H4 (cell line): ENCODE measurements at places on chromosomes 3 and 15.

- no peak for DNase-seq
These were observed 13.3 kb downstream of the STAC start for GRCh38 chr3:36393563-36393962.

- DNase-seq = peak; percentile 87
These were observed 38.4 kb downstream of the GTF2E1 start for GRCh38 chr3:120780977-120781376.

DNA sequence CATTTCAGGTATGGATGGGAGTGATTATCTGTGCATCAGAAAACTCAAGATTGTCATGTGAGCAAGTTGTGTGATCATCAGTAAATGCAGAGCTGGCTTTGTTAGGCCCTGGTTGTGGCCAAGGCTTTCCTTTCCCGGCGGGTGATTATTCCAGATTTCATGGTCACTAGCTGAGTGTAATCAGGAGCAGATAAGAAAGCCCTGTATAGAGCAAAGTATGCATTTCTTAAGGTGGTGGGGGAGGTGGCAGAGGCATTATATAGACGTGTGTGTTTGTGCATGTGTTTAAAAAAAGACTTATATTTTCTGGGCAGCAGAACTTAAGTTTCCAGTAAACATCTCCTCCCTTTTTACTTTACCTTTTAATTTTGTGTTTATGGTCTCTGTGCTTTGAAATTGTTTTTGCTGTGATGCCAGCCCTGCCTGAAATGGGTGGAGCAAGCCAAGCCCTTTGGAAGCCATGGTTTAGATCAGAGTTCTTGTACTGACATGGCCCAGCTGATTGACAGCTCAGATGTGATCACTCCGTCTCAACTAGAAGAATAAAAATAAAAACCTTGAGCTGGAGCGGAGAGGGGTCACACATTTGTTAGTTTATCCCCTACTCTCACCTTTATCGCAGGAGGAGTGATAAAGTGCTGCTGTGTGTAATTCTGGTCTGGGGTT lies 22.2 kb downstream of the SMAD3 start:
- no peak for DNase-seq

DNA sequence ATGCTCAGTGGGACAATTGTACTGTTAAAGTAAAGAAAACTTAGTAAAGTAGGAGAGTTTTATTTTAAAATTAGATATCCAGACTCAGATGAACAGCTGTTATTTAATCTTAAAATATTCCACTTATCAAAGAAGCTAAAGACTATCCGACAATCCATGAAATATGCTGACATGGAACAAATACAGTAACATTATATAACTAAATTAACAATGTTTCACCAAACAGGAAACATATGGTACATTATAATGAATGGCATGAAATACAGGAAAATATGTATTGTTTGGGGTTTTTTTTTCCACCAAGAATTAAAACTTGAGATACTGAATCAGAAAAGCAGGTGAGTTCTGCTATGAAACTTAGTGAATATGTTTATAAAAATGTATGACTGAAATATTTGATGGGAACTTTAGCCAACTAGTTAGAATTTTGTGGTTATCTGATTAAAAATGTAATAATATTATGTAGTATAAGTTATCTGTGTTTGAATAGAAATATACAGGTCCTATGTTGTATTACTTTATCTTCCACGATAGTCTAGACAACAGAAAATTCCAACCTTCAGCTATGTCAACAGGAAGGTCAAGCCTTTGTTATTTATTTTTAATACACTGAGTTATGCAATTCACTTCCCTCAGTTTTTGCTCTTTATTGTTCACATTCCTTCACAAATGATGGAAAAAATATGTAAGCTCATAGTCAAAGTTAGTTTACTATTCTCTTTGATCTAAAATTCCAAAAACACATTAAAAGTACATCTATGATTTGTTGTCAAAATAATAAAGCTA lies 72.7 kb downstream of the UACA start:
- DNase-seq = no peak

DNA sequence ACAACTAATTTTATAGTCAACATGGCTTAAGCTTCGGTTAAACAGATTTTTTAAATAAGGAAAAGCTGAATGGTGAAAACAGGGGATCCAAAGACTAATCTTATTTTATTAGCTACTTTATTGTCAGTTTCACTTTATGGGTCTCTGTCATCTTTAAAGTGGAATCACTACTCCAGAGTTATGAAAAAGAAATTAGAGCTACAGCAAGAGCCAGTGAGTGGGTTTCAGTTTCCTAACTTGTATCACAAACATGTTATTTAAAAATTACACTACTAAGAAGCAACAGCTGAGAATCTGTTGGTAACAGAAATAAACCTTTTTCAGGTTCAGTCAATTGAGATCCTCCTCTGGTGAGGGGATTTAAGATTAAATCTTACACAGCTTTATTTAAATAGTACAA lies 10.0 kb downstream of the PHC3 start:
- no peak for DNase-seq

GRCh38 chr3:50211930-50212329 lies 6.9 kb downstream of the SLC38A3 start:
- no peak for DNase-seq

DNA sequence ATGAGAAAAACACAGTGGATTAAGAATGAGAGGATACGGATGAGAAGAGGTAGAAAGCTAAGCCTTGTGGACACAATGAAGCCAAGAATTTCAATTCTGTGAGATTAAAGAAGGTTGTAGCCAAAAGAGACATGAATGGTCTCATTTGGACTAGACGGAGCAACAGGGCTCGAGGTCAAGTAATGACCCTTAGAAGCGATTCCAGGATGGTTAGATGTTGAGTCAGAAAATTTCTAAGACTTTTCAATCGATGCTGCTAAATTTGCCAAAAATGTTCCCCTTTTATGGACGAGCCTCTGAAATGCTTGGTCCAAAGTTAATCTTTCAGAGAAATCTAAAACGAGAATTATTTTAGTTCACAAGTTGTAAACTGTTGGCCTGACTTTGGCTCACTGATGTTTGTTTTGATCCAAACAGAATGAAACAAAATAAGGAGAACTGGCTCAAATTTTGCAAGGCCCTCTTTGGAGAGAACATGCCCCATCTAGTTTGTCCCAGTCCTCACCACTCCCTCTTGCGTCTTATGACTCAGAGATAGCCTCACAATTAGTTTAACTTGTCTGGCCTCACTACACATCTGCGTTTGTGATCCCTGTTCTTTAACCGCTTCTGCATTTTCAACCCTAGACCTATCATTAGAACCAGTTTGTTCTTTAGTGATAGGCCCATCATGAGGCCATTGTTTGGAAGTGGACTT lies 235.5 kb downstream of the PDZRN3 start:
- DNase-seq = no peak

DNA sequence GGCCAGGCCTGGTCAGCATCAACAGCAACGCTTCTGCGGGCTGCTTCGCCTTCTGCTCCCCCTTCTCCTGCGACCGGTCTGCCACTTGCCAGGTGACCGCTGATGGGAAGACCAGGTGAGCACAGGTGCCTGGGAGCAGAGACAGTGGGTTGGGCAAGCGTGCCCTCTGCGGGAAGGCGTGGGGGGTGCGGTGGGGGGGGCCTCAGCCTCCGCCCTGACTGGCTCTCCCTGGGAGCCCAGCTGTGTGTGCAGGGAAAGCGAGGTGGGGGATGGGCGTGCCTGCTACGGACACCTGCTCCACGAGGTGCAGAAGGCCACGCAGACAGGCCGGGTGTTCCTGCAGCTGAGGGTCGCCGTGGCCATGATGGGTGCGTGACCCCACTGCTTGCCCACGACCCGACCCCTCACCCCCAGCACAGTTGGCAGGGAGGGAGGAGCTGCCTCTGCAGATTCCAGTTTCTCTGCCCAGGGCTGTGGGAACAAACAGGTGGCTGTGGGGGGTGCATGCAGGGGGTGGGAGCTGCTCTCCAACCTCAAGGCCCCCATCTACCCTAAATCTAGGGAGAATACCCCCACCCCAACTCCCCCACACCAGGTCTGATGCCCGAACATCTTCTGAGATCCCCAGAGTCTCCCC lies 8.8 kb downstream of the STAB1 start:
- DNase-seq = no peak

DNA sequence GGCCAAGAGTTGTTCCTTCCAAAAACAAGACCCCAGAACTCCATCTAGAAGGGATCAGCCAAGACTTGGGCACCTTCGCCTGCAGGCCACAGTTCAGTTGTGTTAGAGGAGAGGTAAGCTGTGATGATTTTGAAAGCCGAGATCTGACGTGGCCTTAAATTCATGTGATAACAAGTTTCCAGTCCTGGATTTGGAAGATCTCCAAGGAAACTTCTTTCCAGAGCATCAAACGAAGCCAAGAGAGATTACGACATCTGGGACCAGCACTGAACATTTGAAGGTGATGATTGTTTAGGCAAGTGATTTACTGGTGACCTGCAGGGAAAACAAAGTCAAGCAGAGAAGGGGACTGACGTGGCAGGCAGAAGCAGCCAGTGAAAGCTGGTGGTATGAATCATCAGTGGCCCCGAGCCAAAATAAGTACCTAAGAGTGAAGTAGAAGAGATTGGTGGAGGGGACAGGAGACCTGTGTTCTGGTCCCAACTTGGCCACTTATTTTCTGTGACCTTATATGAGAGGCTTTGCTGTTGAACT lies 339.0 kb upstream of the PROK2 start:
- peak; percentile 70 for DNase-seq

GRCh38 chr3:50380405-50381085 lies 21.2 kb upstream of the TMEM115 start:
- no peak for DNase-seq

GRCh38 chr3:171994646-171995428 lies 44.5 kb upstream of the FNDC3B start:
- peak; percentile 88 for DNase-seq

DNA sequence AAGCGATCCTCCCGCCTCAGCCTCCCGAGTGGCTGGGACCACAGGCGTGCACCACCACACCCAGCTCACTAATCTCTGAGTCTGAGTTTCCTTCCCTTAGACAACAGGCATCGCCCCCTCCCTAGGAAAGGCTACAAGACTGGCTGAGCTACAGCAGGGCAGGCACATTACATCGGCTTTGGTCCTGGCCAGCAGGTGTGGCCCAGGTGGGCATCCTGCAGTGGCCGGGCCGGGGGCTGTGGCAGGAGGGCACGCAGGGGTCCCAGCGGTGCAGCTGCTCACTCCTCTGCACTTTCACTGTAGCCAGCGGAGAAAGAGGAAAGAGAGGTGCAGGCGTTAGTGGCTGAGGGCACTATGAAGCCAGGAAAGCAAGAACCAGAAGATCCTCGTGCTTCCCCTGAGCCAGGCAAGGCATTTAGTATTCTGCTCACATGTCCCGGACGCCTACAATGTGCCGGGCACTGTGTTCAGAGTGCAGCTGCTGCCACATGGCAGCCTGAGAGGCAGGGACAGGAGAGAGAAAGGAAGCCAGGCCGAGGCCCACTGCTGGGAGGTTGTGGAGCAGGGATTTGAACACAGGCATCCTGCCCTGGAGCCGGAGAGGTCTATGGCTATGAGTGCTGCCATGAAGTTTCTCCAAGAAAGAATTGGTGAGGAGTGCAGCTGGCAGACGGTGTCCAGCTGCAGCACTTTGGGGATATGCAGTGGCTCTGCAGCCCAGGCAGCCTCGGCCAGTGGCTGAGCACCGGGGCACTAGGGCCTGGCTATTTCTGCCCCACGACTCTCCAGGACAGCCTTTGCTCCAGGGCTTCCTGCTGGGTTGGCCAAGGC lies 22.3 kb downstream of the GRIP2 start:
- no peak for DNase-seq

DNA sequence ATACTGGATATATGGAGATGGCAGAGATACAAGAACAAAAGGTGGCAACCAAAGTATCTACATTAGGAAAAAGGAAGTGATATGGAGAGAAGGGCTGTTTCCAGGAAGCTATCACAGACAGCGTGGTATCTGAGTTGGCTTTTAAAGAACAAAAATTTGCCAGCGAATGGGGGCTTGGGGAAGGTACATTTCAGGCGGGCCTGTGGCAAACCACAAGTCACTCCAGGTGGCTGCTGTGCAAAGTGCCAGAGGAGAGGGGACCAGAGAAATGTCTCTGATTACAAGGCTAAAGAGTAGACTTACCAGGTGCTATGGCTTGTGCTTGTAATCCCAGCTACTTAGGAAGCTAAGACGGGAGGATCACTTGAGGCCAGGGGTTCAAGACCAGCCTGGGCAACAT lies 91.1 kb downstream of the MSL2 start:
- DNase-seq = no peak

DNA sequence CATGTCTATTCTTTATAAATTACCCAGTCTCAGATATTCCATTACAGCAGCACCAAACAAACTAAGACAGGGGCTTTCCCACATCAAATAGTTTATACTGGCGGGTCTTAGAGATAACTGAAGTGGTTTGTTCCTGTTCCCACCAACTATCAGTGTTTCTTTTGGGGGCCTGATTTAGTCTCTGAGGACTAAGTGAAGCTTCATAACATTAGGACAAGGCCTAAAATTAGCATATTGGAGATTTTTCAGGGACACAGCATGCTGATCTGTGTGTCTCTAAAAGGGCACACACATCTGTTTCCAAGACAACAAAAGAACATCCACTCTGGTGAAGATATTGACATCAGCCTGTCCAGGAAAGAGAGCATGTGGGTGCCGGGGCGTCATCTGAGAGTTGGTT lies 72.6 kb upstream of the SEMA6D start:
- no peak for DNase-seq

DNA sequence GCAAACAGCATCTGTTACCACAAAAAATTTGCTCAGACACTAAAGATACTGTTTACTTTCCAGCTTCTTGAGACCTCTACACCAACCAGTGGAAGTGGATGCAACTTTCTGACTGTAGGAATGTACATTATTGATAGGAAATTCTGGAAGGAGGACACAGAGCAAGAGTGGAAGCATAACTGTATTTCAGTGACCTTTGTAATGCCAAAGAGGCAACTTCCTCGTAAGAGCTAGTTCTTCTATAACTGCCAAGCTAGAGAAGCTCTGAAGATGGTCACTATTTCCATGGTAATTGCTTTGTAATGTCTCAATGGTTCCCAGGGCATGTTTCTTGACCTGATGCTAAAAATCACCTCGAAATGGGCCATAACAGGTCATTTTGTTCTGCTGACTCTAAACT lies 96.3 kb upstream of the SLC2A2 start:
- DNase-seq = no peak

- no peak for DNase-seq
These were observed 35.6 kb downstream of the LNP1 start for GRCh38 chr3:100436951-100437350.

GRCh38 chr15:63362885-63363284 lies 18.8 kb downstream of the CA12 start:
- DNase-seq = no peak

DNA sequence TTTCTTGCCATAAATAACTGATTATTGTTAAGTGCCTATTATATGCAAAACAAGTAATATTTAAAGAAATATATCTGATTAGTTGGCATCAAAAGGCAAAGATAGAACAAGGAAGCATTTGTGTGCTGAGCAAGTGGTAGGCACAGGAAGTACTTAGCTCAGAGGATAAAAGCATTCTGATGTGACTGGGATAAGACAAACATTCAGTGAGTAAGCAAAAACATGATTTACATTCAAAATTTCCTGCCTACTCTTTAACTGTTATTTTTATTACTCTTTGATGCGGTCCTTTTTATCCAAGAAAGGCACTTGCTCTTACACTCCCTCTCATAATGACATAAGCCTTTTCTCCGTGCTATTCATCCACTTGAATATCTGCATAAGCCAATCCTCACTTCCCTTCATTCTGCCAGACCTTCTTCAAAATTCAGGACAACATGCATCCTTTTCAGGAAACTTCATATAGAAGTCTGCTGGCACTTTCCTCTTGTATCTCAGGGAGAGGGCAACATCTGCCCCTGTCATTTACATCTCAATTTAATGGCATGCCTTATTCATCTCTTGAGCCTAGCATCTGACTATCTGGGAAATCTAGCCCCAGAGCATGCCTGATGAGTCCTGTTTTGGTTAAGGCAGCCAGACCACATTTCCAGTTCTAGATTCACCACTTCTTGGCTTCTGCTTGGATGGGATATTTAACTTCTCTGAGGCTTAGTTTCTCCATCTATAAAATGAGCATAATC lies 478.2 kb upstream of the ROBO2 start:
- peak; percentile 21 for DNase-seq
